ENCODE measurements at places on chromosomes 12 and 14.

GRCh38 chr14:85061256-85061655 lies 468.7 kb upstream of the FLRT2 start:
- DNase-seq = no peak

DNA sequence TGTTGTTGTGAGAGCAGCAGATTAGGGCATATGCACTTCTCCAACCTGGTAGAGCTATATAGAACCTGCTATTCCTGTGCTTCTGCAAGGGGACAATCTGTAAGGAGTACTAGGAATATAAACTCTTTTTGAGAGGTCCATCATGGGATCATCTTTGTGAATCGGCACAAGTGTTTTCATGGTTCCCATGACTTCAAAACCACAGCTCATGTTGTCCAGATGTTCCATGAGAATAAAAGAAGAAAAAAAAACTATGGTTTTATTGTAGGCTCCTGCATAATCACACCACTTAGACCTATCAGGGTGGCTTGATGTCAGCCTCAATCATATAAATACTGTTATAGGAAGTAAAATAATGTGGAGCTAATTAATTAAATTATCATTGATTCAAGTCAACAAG lies 311.4 kb upstream of the ATP2B1 start:
- DNase-seq = no peak

- DNase-seq = no peak
Measured at GRCh38 chr14:32225378-32225920, 22.4 kb upstream of the RNU6-8 start.

- no peak for DNase-seq
Measured at GRCh38 chr12:99766408-99766807, 118.9 kb downstream of the GARIN6 start.
